ENCODE measurements at places on chromosomes 11 and 22. TPM values are rescaled to one million over a fixed set of nuclear protein-coding genes. Genes with fewer than 3 reads are reported as not detected.

- no peak for DNase-seq
These were observed 12.7 kb upstream of the MYO18B start for GRCh38 chr22:25729016-25729995.

GRCh38 chr11:95912902-95913560 is 10.9 kb downstream of the MTMR2 start:
- DNase-seq, result peak; percentile 22

DNA sequence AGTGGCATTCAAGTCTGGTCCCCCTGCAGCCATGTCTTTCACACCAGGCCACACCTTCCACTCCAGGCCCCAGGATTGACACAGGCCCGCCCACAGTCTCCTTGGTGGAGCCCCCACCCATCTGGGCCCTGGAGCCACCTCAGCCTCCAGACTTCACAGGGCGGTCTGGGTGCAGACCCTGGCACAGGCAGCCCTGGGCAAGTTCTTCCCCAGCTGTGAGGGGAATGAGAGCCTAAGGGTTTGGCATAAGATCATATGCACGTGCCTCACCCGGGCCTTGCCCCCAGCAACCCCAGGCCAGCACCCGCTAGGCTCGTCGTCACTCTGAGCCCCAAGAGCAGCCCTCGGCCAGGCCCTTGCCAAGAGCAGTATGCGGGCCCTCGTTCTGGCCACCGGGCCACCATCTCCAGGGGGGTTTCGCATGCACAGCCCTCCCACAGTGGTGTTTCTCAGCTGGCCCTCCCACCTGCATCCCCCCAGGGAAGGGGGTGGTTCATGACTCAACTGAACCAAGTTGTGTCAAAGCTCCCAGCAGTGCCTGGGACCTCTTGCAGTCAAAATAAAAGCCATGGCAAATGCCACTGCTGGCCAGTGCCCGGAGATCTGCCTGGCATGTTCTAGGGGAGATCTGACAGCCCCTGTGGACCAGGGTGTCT is 70.4 kb upstream of the KCNQ1OT1 start:
- no peak for DNase-seq

DNA sequence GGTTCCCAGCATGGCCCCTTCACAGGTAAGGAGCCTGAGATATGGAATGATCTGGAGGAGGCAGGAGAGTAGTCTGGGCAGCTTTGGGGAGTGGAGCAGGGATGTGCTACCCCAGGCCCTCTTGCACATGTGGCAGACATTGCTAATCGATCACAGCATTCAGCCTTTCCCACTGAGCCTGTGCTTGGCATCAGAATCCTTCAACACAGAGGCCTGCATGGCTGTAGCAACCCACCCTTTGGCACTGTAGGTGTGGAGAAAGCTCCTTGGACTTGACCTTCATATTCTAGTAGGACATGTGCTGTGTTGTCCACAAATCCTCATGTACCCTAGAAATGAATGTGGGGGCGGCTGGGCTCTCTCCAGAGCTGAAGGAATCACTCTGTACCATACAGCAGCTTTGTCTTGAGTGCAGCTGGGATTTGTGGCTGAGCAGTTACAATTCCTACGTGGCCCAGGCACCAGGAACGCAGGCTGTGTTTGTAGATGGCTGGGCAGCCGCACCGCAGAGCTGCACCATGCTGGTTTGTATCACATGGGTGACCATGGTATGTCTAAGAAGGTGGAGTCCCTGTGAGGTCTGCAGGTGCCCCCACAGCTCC is 21.8 kb upstream of the PPP6R3 start:
- DNase-seq, result no peak

ALDH3B1 gene
- 1.3 TPM for total RNA-seq

DNA sequence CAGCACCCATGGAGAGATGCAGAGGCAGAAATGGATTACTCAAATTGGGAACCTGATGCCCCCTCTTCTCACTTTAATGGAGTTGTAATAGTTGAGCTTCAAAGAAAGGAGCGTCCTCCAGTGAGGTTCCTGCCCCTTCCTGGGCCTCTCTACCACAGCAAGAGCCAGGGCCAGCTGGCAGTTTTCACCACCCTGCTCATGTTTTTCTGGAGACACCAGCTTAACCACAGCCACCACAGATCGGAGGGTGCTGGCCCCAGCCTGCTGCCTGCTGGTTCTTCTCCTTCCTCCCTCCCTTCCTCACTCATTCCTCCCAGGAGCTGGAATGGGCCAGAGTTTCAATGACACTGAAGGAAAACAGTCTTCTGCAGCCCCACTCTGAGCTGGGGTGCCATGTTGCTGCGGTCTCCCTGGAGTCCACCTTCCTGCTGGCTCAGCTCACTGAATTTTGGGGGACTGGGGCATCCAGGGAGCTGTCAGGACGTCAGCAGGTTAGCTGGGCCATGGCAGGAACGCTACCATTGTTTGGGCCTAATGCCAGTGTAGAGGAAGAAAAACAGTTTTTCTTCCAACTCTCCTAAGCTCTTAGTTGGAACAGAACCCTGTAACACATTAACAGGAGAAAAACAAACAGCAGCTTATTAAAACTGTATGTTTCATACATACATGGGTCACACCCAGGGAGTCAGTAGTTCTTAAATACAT is 57.7 kb downstream of the TRAF6 start:
- no peak for DNase-seq

HMOX1 gene
- 57.3 TPM for total RNA-seq

ADM2 gene
- total RNA-seq, result 0.25 TPM

MS4A8 gene
- total RNA-seq, result not detected

DNA sequence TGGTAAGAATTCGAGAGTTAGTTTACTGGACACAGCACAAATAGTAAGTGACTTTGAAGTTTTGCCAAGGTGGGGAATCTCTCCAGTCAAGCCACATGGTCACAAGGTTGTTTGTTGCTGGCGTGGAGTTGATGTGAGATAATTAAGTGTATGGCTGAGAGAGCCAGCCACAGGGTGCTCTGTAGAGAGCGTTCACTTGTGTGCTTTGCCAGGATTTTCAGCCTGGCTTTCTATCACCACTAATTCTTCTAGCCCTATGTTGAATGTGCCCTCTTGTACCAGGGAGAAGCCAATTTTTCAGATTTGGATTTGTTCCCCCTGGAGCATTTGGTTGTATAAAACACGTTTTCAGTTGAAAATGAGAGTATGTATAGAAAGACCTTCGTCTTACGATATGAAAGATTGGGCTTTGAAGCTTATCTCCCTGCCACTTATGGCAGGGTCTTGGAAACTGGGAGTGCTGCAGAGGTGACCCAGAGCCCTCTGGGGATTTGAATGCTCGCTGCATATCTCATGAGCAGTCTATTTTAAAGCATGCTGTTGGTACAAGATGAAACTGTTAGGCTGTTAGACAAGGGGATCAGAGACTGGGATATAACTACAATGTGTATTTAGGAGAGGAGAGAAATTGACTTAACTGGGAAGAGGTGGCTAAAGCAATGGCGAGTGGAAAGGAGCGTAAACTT is 28.6 kb downstream of the CSRP3 start:
- DNase-seq, result no peak

DNA sequence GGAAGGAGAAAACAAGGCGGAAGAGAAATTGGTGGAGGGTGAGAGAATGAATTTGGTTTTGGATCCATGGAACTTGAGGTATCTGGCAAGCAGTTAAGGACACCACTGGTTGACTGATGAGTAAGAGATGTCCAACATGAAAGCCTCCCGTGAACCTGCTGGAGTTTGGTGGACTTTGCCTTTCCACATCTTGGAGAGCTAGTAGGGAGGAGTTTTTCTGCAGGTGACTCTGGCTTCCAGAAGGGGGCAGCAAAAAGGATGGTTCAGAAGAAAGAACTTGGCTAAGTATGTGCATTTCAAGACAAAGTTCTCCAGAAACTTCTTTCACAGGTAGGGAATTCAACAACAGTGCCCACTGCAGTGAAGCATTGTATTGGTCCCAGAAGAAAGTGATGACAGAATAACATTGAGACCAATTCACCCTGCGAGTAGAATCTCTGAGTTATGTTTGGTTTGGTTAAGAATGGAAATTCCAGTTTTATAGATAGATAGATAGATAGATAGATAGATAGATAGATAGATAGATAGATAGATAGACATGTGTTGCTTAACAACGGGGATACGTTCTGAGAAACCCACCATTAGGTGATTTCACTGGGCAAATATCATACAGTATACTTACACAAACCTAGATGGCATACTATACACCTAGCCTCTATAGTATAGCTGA is 28.5 kb downstream of the DCDC1 start:
- peak; percentile 50 for DNase-seq

- no peak for DNase-seq
These were observed 23.8 kb upstream of the TTC28 start for GRCh38 chr22:28703436-28703835.

GRCh38 chr22:27311698-27312550 is 489.6 kb downstream of the MN1 start:
- DNase-seq, result no peak

CHRM1 gene
- not detected for total RNA-seq

DNA sequence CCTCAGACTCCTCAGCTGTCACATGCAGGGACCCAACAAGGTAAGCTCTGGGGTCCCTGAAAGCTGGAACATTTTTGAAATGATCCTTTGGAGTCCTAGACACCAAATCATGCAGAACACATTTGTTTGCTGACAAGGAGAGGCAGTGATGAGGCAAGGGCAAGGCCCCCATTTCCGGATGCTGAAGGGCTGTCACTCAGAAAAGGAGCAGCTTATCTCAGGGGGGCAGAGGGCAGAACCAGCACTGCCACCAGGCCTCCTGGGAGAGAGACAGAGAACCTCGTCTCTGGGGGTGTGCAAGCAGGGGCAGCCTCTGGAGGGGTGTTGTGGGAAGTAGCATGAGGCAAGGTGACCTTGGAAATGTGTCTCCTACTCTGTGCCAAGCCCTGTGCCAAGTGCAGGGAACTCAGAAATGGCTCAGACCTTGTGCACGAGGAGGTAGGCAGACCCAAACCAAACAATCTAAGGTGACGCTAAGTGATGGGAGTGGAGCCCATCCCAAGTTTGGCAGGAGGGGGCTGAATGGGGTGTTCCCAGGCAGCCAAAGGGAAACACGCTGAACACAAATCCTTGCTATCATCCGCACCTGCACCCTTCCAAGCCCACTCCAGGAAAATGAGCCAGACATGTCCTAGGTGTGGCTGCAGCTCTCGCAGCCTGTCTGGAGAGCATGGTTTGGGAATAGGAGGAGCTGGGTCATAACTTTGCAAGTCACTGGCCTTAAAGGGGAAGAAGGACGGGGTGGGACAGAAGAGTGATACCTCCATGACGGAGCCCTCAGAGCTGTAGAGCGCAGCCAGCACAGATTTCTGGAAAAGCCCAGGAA is 94.2 kb downstream of the PDE2A start:
- DNase-seq, result no peak

- no peak for DNase-seq
These were observed 14.6 kb upstream of the PGM2L1 start for GRCh38 chr11:74412733-74413359.

CCDC89 gene
- total RNA-seq, result not detected

- no peak for DNase-seq
These were observed 338.6 kb downstream of the SHANK2 start for GRCh38 chr11:70913715-70914231.

DNA sequence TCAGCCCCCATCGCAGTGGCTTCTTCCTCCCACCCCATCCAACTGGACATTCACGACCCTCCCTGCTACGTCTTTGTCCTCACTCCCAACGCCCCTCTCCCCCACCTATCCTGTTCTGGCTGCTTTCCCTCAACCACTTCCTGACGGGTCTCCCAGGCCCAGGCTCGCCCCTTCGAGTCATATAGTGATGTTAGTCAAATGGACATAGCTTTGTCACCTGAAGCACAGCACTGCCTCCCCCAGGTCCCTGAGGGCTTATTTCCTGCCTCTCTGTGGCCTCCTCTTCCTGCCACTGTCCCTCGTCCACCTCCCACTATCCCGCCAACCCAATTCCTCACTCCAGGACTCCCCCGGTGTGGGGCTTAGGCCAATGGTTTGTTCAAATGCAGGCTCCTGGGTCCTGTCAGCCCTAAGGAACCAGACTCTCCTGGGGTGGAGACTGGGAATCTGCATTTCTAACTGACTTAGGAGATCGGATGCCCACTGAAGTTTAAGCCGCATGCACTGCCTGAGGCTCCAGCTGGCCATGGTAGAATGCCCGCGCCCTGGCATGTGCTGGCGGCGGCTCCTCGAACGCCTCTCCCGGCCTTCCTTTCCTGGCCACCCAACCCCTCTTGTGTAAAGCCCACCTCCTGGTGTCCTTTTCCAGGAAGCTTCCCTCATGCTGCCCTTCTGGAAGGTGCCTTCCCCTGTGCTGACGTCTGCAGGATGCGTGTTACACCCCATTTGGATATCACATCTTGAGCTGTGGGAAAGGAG is 18.3 kb downstream of the SUN2 start:
- no peak for DNase-seq

GRCh38 chr11:112508750-112509149 is 248.1 kb upstream of the PLET1 start:
- DNase-seq, result no peak

NLRP14 gene
- total RNA-seq, result under 0.01 TPM

OR52N4 gene
- total RNA-seq, result not detected

GRCh38 chr11:2839395-2839943 is 46.1 kb downstream of the CDKN1C start:
- no peak for DNase-seq

DNA sequence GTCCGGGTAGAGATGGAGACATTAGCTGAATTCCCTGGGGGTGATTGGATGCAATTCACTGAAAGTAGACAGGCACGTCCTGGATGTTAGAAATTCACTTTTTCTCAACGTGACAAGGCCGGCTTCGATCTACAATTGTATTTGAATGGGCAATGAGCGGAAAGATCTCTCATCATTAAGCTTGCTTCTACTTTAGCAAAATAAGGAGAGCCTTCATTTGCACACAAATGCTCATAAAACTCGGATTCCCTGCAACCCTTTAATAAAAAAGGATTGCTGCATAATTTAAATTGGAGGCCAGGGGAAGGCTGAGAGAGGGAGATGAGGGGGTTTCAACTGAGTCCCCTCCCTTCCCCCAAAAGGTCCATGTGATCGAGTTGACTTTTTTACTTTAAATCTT is 10.6 kb upstream of the PAX6 start:
- DNase-seq, result no peak

GRCh38 chr22:30609260-30610185 is 2.5 kb downstream of the TCN2 start:
- DNase-seq, result peak; percentile 79

- no peak for DNase-seq
These were observed 38.2 kb downstream of the SHISA8 start for GRCh38 chr22:41876675-41877074.
